ENCODE measurements at places on chromosomes 5 and 9.

DNA sequence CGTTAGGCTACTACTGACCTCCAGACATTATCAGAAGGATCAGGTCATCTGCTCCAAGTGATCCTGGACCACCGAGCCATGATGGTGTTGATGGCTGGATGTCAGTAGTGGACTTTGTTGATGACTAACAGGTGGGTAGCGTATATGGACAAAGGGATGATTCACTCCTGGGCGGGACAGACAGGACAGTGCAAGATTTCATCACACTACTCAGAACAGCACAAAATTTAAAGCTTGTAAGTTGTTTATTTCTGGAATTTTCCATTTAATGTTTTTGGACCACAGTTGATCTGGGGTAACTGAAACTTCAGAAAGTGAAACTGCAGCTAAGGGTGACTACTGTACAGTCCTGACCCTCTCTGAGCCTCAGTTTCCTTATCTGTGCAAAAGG lies 12.7 kb downstream of the PDGFRB start:
- peak; percentile 76 for DNase-seq

- no peak for DNase-seq
Observed at GRCh38 chr9:116549786-116550660, 137.1 kb upstream of the TRIM32 start.

GRCh38 chr9:72402744-72403143 lies 37.7 kb upstream of the ZFAND5 start:
- DNase-seq = no peak

GRCh38 chr5:103280967-103281366 lies 22.4 kb downstream of the MACIR start:
- DNase-seq = no peak

GRCh38 chr5:19266791-19267190 lies 721.2 kb downstream of the CDH18 start:
- DNase-seq = no peak

- no peak for DNase-seq
Observed at GRCh38 chr9:35481347-35481975, 8.4 kb upstream of the RUSC2 start.

DNA sequence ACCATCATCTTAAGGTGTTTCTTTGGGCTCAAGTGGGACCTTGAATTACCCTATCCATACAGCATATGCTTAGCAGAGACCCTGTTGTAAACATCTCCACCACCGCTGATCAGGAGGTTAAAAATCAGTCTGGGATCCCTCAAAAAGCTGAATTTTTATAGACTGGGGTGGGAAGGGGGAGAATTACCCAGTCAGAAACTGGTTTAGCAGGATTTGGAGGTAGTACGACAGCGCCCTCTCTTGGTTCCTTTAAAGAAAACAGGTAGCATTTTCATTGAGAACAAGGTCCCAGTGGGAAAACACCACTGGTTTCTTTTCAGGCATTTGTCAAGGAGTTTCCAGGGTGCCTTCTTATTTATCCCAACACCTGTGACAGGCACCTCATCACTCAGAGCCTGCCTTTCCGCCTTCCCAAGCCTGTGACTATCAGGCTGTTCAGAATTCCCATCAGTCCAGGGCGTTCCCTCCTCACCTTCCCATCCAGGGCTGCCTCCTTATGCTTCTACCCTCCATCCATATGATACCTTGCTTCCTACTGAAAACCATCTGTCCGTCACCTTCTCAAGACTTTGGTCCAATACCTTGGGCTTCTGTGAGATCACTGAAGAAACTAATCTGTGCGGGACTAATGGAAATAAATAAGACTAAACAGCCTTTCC lies 203.8 kb upstream of the RAI14 start:
- DNase-seq = no peak

GRCh38 chr5:9365512-9365911 lies 180.4 kb downstream of the SEMA5A start:
- DNase-seq = no peak

- DNase-seq = peak; percentile 18
Observed at GRCh38 chr5:75265731-75266130, 29.1 kb upstream of the ANKRD31 start.

- DNase-seq = no peak
Observed at GRCh38 chr5:17277907-17278306, 60.5 kb downstream of the BASP1 start.

DNA sequence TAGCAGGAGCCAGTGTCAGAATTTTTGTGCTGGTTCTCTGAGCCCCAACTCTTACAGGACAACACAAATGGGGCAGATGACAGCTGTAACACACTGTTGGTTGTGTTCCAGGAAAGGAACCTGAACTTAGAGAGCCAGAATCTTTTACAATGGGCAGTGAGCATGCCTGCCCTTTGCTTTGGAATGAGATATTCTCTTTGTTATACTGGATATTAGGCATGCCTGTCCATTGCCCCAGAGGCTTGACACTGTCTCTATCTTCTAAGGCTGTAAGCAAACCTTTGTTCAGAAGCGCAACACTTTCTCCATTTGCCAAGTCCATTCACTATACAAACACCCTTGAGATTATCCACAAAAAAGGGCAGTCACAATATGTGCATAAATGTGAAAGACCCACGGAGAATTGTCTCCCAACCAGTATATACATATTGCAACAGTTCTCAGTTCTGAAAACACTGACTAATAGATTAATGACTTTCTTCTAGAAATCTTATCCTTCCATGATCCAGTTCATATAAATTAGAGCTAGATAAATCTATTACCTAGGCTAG lies 26.3 kb upstream of the CEP120 start:
- DNase-seq = no peak

GRCh38 chr5:79857714-79858409 lies 133.2 kb downstream of the MTX3 start:
- peak; percentile 64 for DNase-seq

GRCh38 chr5:125198270-125198974 lies 452.0 kb upstream of the ZNF608 start:
- DNase-seq = peak; percentile 93

GRCh38 chr5:8827696-8828095 lies 718.2 kb downstream of the SEMA5A start:
- DNase-seq = peak; percentile 64

DNA sequence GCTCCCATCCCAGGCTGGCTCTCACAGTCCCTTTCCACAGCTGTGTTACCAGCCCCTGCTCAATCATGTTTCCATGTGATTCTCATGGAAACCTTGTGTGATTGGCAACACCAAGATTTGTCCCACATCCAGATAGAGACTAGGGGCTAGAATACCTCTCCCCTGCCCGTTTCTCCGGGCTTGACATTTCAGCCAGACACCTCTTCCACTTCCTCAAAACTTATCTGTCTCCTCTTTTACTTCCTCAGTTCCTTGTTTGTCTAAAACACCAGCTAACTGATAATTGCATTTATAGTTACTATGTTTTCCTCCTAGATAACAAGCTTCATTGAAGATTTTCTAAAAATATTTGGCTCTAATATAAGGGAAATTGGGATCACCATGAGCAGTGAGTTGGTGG lies 16.6 kb upstream of the KCNMB1 start:
- DNase-seq = no peak

- peak; percentile 84 for DNase-seq
Observed at GRCh38 chr9:89603767-89604665, 796 bp upstream of the GADD45G start.

DNA sequence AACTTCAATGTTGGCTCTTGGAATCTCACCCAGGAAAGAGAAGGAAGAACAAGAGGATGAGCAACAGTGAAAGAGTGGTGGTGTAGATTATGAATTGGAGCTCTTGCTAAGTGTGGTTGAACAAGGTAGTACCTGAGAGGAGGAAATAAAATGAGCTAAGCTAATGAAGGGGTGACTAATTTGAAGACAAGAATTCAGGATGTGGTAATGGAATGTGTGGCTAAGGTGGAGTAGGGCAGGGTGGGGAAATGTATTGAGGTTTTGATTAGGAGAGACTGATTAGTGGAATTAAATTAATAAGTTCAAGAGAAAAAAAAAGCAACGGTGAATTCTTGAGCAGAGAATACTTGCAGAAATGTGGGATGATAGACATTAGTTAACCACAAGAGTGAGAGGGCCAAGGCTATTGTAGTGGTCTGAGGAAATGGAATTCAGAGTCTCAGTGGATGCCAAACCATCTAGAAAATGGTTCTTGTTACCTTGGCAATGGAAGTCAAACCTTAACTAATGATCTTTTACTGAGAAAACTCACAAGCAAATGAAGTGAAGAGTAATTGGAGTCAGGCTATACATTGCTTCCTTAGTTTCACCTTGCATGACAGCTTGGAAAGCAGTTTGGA lies 648.3 kb upstream of the ZNF608 start:
- no peak for DNase-seq

DNA sequence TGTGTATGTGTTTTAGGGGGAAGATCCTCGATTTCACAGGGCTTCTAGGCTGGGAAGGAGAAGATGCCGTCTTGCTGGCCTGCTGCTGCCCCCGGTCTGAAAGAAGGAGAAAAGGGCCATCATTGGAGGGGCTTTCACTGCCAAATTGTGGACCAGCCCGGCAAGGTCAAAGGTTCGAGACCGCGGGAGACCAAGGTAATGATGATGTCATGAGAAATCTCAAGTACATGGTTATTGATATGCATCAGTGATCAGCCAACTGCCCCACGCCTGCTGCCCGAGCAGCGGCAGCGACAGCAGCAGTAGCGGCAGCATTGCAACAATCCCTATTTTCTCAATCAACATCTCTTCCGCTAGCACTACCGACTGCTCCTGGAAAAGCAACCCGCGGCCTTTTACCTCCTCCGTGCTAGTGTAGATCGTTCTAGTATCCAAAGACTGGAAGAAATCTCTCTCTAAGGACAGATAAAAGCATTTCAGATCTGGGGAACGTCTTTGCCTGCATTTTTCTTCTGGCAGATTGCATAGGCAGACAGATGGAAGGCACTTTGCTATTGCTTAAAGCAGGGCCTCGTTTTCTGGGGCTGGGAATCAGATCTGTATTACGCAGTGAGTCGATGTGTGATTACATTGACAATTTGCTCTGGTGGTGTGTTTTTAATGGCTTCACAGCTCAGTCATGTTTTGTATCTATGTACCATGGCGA lies 215.3 kb downstream of the MEF2C start:
- DNase-seq = no peak

DNA sequence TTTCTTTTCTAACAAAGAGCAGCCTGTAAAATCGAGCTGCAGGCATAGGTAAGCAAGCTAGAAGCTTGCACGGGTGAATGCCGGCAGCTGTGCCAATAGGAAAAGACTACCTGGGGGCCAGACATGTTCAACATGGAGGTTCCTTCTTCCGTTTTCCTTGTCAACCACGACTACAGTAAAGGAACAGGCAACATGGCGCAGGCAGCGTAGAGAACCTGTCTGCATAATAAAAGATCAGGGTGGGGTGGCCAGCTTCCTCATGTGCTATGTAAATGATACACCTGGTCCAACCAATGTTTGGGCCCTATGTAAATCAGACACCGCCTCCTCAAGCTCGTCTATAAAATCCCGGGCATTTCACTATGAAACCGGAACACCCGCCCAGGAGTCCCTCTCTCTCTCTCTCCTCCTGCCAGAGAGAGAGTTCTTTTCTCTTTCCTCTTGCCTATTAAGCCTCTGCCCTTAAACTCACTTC lies 103.8 kb upstream of the LIFR start:
- no peak for DNase-seq

DNA sequence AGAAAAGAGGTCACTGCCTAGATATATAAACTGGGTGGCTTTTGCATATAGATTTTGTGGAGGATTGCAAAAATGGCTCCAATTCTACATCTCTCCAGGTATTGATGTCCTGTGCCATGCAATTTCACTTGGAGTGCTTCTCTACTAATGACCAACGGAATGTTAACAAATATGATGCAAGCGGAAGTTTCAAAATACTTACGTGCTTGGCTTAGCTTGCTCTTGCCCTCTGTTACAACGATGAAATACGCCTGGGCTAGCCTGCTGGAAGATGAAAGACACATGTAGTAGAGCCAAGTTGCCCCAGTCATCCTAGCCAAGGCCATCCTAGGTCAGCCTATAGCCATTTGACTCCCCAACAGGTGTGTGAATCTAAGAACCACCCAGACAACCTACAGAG lies 3.6 kb upstream of the POC5 start:
- DNase-seq = no peak

DNA sequence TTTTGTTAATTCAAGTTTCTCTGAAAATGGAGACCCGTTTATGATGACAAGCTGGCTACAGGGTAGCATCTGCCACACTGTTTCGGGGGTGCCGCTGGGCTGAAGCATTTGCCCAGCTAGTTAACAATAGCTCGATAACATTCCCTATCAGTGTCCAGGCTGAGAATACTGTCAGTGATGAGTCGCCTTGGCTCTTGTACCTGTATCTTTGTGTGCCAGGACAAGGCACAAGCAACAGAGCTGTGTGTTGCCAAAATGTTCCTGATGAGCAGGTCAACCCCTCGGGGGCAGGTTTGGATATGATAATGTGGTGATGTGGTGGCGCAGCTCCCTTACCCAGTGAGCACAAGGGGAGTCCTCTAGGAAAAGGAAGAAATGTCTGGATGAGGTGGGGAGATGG lies 7.0 kb downstream of the TGFBI start:
- no peak for DNase-seq

- DNase-seq = no peak
Observed at GRCh38 chr9:85700330-85700729, 41.4 kb downstream of the AGTPBP1 start.

DNA sequence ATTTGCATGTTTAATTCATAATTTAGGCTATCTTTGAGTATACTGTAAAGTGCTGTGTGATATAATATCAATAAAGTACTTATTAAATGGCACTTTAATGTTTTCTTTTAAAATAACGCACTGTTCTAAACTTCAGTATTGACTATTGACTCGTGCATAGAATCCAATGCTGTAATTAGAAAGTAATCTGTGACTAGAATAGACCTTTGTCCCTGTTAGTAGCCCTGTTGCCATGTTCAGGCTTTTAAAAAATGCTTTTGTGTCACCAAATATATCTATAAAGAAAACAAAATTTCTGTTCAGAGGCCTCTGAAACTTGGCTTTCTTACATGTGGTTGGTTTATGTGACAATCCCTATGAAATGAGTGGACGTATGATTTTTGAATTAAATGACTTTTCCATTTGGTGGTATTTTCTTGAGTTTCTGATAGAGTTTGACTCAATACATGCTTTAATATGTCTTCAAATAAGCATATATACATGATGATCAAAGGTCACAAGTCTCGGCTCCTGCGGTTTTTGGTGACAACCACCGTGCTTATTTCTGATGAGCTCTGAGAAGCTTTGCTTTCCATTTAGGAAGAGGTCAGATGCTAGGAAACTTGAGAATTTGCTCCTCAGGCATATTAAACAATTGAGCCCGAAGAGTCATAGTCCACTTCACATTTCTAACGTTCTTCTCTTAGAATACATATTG lies 174.7 kb downstream of the NR3C1 start:
- no peak for DNase-seq

- no peak for DNase-seq
Observed at GRCh38 chr9:89177012-89177943, 1.3 kb downstream of the SHC3 start.

All from umbilical cord (tissue), 2 donors.